ENCODE measurements at places on chromosomes 3 and 15.

DNA sequence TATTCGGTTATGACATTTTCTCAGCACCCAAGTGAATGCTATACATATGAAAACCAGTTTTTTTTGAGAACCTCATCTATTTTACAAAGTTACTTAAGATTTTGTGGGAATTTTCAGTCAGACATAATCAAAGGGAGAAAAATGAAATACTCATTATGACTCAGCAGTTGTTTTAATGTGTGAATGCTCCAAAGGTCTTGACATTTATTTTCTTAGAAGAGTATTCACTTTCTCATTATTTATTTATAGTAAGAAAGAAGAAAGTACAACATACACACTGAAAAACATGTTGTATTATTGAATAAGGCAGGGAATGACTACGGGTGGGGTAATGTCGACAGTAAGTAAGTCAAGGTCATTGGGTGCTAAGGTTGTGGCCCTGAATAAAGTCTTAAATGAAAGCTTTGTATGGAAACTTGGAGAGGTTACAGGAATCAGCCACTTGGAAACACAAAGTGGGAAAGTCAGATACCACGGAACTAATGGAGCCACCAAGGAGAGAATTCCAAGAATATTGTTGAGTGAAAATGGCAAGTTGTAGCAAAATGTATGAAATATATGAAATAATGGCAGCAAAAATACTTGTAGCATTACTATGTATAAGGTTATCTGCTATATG, 844.5 kb downstream of the TBL1XR1 start:
- DNase-seq = no peak

GRCh38 chr15:47266566-47266965, 450.7 kb upstream of the SEMA6D start:
- DNase-seq = no peak

- peak; percentile 58 for DNase-seq
Observed at GRCh38 chr15:34241376-34242330, 16.8 kb downstream of the EMC4 start.

DNA sequence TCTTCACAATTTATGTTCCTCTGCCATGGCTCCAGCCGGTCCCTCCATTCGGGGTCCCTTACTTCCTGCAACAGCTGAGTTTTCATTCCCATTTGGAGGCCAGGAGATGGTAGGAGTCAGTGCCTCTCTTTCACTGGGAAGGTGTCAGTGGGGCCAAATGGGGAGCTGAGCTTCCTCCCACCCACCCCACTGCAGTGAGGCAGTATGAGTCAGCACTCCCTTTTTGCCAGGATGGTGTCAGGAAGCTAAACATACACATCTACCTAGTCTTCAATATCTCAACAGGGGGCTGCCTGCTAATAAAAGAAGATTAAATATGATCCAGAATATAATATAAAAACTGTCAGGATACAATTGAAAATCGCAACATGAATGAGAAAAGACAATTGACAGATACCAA, 12.7 kb upstream of the ACTC1 start:
- DNase-seq = no peak

DNA sequence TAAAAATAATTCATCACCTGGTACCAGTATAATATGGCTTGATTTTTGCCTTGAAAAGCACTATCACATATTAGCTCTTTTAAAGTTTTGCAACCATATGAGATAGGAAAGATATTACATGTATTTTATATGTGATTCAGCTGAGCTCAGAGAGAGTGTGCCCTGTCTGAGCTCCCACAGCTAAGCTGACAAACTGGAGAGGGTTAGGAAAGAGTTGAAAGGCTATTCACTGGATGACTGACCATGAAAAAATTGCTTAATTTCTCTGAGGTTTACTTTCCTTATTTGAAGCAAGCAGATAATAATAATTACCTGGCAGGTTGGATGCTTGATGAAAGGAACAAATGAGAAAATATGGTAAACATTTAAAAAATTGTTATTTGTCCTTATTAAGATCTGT, 97.4 kb upstream of the CCDC80 start:
- peak; percentile 37 for DNase-seq

GRCh38 chr3:104629038-104629437, 737.7 kb upstream of the ALCAM start:
- no peak for DNase-seq

GRCh38 chr15:41881920-41882688, 11.7 kb downstream of the SPTBN5 start:
- no peak for DNase-seq
